ENCODE measurements at places on chromosomes 1 and 21.

DNA sequence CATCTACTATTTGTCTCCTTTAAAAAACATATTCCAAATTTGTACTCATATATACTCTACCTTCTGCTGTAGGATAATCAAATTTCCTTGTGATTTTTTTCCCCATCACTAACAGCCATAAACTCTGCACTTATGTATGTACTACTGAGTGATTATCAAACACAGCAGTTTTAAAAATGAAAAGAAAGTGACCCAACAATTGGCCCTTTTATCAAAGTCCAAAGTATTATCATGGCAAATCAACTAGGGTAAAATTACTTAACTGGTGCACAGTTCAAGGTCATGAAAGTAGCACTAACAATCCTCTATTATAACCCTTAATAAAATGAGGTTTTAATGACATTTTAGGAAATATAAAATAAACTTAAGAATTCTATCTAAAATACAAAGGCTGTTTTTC, 11.6 kb downstream of the ANGPTL3 start:
- no peak for DNase-seq

- no peak for DNase-seq
Observed at GRCh38 chr1:11839727-11840705, 7.6 kb downstream of the NPPA start.

DNA sequence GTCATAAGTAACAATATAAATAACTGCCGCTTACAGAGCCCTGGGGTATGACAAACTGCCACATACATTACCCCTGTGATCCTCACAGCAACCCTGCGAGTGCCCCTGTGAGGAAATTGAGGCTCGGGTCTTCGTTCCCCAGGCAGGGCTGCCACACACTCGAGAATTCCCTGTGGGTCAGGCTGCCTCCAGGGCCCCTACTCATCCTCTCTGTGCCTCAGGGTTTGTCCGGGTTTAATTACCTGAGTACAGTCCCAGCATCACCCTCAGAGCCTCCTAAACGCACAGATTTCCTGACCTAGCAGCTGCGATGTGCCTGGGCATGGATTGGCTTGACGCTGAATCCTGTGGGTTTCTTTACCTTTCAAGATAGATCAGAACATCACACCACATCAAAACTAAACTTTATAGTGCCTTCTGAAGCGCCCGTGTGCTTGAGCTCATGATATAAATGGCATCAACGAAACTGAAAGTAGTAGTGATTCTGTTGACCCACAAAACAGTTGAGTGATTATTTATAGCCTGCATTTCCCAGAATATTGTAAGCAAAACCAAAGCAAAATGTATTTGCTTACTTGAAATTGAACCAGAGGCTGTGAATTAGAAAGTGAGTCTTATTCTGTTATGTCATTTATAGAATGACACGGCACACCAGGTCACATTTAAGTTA, 14.0 kb downstream of the SLC37A1 start:
- peak; percentile 97 for DNase-seq

- no peak for DNase-seq
Observed at GRCh38 chr1:4702932-4703331, 48.5 kb downstream of the AJAP1 start.

DNA sequence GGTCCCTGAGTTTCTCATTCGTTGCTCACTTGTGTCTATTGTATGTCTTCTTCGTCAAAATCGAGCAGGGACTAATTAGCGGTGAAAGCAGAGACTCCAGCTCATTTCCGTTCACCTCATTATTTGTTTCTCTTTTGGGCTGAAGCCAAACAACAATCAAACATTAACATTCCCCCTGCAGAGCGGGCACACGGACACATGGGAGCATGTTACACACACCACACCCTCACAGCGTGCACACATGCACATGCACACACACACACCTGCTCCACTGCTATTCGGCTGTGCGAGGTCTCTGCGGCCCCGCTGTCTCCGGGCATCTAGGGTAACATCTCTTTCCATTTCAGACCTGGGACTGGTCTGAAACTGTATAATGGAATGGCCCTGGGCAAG, 58.5 kb upstream of the LRRC8D start:
- DNase-seq: no peak

- no peak for DNase-seq
Observed at GRCh38 chr1:20731057-20731991, 1.2 kb downstream of the SH2D5 start.

DNA sequence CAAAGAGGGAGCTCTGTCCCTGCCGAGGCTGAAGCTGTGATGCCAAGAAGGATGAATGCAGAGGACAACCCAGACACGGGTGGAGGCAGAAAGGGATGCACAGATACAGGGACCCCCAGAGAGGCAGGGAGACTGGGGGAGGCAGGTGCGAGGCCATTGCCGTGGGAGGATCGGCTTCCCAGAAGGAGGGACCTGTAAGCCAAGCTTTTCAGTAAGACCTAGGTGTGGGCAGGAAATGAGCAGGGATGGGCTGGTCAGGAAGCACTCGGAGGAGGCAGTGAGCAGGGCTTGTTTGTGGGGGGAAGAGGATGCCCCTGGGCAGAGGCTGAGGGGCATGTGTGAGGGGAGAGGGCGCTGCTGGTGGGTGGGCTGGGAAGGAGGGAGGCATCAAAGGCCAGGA, 67.7 kb upstream of the WNT4 start:
- no peak for DNase-seq

DNA sequence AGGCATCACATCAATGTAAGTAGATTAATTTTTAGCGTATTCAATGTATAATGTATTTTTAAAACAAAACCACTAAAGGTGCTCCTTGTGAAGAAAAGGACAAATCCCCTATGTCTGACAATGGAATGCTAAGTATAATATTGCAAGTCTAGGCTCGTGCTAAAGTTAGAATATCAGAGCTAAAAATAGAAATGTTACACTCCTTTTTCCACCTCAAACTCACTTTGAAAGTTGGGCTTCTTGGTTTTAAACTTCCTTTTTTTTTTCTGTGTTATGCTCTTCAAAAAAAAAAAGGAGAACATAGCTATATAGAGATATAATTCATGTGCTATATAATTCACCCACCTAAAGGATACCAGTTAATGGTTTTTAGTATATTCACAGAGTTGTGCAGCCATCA, 3.6 kb upstream of the SERBP1 start:
- DNase-seq: no peak

DNA sequence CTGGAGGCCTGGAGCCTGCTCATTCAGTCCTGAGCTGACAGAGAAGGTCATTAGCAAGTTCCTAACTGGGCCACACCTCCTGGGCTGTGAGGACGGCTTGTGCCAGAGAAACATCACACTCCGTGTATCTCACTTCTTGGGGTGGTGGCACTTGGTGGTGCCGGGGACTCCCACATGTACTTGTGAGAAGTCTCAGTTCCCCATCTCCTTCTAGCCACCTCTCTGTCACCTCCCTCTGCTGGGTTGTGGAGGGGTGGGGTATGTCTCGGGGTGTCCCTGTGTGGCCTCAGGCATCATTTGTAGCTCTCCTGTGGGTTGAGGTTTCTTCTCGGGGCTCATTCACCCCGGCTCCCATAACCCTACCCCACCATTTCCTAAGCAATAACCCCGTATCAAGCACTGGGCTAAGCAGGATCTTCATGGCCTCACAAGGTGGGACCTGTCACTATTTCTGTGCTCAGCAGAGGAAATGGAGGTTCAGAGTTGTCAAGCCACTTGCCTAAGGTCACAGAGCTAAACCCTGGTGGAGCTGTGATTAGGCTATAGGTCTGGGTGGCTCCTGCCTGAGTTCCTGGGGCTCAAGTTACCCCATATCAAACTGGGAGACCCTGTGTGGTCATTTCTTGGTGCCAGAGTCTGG, 62.5 kb downstream of the UBIAD1 start:
- DNase-seq: no peak

DNA sequence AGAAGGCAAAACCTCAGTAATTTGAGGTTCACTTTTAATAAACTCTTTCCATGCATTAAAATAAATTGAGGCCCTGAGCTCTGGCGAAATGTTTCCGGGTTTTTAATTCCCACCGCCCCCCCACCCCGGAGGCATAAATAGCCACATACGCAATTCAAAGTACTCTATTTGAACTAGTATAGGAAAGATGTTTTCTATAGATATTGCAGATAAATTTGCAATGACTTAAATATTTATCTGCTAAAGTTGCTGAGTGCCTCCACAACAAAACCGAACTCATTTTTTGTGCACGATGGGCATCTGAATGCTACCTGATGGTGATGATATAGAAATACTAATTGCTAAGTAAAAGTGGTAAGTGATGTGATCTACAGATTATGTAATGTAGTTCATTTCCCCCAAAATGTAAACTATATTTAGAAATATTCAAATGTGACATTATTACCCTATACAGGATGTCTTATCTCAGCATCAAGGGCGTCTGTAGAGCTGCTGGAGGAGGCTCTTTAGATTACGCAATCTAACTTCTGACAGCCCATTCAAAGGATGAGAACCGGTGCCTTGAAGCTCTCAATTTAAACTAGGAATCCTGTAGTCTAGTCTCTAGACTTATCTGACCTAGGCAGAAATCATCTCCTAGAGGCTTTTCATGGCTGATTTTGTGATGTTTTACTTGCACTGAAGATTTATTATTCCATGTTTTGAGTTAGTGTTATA, 8.5 kb downstream of the IRF2BP2 start:
- DNase-seq: peak; percentile 84

DNA sequence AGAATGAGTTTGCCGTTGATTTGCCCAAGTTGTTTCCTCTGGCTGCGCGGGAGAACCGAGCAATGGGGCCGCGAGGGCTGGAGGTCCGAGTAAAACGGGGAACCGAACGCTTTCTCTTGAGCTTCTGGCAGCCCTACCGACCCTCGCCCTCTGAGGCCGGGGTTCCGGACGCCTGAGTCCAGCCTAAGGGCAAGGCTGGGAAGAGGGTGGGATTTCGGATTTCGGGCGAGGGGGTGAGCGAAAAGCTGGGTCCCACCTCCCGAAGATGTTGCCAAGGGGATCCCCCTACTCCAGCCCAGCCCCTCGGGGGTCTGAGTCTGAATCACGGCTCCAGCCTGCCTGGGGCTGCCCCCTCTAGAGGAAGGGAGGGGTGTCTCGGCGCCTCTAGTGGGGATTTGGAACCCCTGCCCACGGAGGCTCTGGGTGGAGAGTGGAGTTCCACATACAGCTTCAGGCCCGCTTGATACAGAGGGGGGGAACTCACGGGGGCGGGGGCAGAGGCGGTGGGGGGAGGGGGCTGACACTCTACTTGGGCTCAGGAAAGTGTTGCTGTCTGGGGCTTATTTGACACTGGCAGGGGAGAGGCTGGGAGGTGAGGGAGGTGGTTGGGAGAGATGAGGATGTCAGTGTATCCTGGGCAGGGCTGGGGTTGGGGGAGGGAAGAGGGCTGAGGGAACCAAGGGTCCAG, 617 bp downstream of the KIRREL1 start:
- peak; percentile 39 for DNase-seq

GRCh38 chr1:86000601-86001000, 156.0 kb downstream of the COL24A1 start:
- no peak for DNase-seq

- DNase-seq: no peak
Observed at GRCh38 chr21:30541764-30542163, at the start of gene KRTAP19-6. Gene KRTAP19-6, minus strand, starts transcription at chr21:30541864. Its CDS starts 31 bp downstream, at chr21:30541833.

DNA sequence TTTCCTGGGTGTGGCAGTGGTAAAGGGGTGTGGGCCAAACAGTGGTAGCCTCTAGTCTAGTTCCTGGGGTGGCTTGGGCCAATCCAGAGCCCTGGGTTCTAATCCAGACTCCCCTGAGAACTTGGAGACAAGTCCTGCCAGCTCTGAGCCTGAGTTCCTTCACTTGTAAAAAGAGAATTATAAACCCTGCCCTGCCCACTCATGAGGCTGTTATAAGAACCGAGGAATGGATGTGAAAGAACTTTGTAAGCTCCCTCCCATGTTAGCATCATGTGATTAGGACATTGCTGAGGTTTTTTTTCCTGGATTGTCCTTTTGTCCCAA, 131.0 kb downstream of the RRAGC start:
- DNase-seq: no peak

DNA sequence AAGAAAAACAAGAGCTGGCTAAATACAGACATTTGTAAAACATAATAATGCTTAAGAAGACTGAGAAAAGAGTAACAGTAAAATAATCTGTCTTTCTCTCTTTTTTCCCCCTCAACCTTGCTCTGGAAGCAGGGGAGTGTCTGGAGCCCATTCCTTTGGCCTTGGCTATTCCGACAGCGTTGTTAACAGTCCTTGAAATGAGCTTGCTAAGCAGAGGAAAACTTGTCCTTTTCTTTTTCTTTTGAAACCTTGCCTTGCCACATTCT, 6.7 kb upstream of the CA6 start:
- DNase-seq: no peak

- DNase-seq: no peak
Observed at GRCh38 chr1:15584489-15585363, at the start of gene AGMAT. Gene AGMAT, minus strand, starts transcription at chr1:15585051. Its CDS starts 84 bp downstream, at chr1:15584967.

GRCh38 chr21:38985568-38986378, 180.0 kb downstream of the ETS2 start:
- DNase-seq: peak; percentile 87

DNA sequence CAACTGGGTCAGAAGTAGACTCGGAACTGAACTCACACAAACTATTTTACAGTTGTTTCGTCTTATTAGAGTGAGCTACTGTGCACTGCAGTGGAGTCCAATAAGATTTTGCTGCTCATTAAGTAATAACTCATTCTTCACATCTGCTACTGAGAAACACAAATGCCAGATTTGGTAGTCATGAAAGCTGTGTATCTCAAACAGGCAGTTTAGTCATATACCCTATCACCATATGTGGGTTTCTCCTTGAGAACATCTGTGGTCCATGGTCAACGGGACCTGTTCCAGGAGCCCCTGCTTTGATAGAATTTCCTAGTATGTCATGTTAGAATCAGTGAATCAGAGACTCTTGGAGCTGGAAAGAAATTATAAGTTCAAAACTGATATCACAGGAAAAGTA, 60.4 kb downstream of the ALG14 start:
- no peak for DNase-seq

GRCh38 chr1:218451415-218451814, 106.3 kb downstream of the TGFB2 start:
- DNase-seq: no peak

GRCh38 chr1:167767761-167768160, 46.0 kb downstream of the MPZL1 start:
- DNase-seq: no peak

- DNase-seq: no peak
Observed at GRCh38 chr1:119091618-119092017, 48.8 kb downstream of the WARS2 start.

DNA sequence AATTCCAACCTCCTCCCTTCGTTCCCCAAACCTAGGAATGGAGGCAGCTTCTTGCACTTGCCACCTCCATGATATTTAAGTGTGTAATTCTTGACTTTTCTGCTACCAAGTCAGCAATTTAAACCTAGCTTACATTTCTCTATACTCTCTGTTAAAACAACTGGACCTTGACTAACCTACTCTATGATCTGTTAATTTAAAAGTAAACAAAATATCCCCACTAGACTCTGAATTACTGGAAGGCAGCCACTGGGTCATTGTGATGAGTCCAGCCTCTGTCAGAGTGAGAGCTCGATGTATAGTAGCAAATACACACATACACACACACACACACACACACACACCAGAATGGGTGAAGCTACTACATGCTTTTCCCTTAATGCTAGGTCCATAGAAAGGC, 40.0 kb upstream of the DHCR24 start:
- no peak for DNase-seq

- no peak for DNase-seq
Observed at GRCh38 chr1:51537568-51537967, 18.5 kb upstream of the EPS15 start.

Data from Jurkat, Clone E6-1 (cell line).